ENCODE measurements at places on chromosomes 4 and X.

DNA sequence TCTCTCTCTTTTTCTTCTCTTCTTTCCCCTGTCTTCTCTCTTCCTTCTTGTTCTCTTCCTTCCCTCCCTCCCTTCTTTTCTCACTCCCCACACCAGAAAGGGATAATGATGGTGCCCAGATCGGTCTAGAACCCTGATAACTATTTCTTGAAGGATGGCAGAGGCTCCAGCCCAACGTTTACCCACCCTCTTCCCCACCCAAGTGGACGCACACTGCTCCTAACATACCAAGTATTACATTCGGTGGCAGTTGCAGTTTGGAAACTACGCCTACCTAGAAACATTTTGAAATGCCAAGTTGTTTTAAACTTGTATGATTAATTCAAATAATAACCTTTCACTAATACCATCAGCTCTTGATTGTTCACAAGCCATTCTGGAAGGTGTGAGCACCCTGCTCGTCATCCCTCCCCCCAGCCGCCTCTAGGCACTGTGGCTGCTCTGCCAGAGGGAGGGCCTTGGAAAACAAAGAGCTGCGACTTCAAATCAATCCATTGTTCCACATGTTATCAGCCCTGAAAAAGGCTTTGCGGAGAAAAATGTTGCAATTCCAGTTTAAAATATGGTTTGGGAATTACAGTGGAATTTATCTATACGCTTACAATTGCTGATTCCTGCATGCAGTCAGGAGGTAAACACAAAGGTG is 1017.5 kb upstream of the TENM3 start:
- DNase-seq: no peak

GRCh38 chr4:165721815-165722214 is 151.2 kb upstream of the TLL1 start:
- no peak for DNase-seq

DNA sequence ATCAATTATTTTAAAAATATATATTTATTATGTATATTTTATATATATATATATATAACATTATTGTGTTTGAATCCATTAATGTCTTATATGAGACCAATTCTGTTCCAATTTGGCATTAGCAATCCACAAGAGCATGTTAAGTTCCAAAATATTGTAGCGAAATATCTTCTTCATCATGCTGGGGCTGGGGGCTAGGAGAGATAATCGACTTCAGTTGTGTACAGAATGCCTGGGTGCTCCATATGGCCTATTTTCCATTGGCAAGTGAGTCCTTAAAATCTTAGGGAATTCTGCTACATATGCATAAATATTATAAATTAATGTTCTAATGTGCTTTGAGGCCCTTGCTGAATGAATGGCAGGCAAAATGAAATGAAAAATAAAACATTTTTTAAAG is 117.7 kb downstream of the PCDH7 start:
- DNase-seq: no peak

GRCh38 chr4:182862141-182862875 is 54.9 kb downstream of the DCTD start:
- no peak for DNase-seq

DNA sequence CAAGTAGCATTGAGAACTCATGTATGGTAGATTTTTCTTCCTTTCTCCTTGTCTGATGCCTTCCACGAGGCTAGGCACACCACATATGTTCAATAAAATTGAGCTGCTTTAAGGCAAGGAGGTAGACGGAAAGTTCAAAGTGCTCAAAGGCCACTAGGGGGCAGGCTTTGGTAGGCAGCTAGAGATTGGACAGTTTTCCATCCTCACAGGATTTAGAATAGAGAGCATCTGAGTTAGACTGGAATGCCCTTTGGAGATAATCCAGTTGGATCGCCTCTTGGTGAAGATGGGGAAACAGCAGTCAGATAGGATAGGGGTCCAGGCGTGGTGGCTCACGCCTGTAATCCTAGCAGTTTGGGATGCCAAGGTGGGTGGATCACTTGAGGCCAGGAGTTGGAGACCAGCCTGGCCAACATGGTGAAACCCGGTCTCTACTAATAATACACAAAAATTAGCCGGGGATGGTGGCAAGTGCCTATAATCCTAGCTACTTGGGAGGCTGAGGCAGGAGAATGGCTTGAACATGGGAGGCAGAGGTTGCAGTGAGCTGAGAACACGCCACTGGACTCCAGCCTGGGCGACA is 30.4 kb downstream of the ELF4 start:
- DNase-seq: peak; percentile 45

DNA sequence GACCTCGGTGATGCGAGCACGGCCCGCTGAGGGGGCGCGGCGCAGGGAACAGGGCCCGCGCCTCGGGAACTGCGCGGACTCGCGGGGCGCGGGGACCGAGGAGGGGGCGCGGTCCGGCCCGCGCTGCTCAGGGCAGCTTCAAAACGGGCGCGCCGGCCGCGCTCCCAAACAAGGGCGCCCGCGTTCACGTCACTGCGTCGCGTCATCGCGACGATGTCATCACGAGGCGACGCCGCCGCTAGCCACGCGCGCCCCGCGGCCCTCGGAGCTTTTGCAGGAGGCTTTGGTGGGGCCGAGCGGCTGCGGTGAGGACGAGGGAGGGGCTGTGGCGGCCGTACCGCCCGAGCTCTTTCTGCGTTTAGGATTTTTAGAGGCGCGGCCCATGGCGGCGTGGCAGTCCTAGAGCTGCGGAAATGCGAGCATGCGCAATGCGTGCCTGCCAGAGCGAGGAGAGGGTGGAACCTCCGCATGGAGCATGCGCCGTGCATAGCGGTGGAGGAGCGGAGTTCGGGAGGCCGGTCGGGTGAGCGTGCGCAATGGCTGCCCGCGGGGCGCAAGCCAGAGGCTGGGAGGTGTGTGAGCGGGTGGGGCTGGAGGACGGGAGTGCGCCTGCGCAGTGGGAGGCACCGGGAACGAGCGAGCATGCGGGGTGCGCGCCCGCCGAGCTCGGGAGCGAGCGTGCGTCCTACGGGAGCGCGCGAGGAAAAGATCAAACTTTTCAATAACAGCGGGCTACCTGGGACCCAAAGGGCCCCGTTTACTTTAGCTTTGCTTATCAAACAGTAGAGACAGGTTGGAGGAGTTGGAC is at the start of gene PPP2R3B:
PPP2R3B (minus strand) TSS at position 140 of the 808 bp plus-strand sequence. CDS start 216 bp downstream, outside the sequence.
- peak; percentile 97 for DNase-seq

GRCh38 chr4:102817613-102818268 is 9.6 kb downstream of the UBE2D3 start:
- no peak for DNase-seq

GRCh38 chrX:121128925-121129877 is 81.8 kb downstream of the GLUD2 start:
- no peak for DNase-seq

- DNase-seq: no peak
These were observed 254.2 kb upstream of the NWD2 start for GRCh38 chr4:36990128-36990872.

- no peak for DNase-seq
These were observed 70.9 kb downstream of the HTT start for GRCh38 chr4:3145234-3145924.

DNA sequence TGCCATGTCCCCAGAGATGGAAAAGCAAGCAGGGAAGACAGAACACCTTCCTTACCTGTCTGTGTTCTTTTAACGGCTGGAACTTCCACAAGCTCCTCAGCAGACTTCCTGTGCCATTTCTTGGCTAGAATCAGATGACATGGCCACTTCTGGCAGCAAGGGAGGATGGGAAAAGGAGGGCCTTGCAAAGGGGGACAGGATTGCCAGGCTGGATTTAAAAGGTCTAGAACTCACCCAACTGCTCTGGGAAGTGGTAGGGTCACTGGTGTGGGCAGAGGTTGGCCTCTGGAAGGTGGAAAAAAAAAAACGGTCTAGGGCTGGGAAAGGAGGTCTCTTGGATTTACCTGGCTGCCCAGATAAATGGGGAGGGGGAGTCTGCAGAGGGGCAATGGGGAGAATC is 1.6 kb upstream of the USP11 start:
- no peak for DNase-seq

- DNase-seq: no peak
These were observed 1499.7 kb upstream of the AGA start for GRCh38 chr4:178941975-178942374.

GRCh38 chrX:356385-357034 is 30.2 kb downstream of the PPP2R3B start:
- DNase-seq: no peak

GRCh38 chr4:121654738-121655137 is 42.0 kb downstream of the ANXA5 start:
- DNase-seq: no peak

- peak; percentile 80 for DNase-seq
These were observed 80.0 kb downstream of the HMGN5 start for GRCh38 chrX:81121513-81122363.

- DNase-seq: no peak
These were observed 38.6 kb upstream of the TMEM184C start for GRCh38 chr4:147578593-147578992.

DNA sequence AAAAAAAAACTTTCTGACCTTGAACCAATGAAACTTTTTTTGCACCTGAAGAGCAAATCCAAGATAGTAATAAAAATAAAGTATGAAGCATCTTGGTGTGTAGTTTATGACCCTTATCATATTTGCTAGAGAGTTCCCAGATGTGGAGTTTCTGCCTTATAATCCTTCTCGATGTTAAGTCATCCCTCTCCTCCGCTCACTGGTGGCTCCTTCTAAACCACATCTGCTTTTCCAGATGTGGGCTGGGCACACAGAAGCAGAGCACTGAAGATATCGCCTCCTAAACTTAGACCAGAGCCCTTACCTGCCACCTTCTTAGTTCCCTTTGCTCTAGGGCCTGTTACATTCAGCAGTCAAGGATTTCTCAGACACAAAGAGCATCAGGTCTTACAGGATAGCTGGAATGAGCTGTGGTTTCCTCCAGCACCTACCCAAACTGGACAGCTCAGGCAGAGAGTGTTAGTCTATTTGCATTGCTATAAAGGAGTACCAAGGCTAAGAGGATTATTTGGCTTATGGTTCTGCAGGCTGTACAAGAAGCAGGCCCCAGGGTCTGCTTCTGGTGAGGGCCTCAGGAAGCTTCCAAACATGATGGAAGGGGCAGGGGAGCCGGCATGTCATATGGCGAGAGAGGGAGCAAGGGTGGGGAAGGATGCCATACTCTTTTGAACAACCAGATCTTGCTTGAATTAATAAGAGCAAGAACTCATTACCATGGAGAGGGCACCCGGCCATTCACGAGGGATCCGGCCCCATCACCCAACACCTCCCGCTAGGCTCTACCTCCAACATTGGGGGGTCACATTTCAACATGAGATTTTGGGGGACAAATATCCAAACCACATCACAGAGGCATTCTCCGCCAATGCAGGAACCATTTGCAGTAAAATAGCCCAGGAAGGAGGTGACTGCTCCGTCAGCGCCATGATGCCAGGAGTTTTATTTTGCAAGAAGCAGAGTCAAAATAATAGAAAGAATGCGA is 75.6 kb upstream of the HELT start:
- DNase-seq: no peak

DNA sequence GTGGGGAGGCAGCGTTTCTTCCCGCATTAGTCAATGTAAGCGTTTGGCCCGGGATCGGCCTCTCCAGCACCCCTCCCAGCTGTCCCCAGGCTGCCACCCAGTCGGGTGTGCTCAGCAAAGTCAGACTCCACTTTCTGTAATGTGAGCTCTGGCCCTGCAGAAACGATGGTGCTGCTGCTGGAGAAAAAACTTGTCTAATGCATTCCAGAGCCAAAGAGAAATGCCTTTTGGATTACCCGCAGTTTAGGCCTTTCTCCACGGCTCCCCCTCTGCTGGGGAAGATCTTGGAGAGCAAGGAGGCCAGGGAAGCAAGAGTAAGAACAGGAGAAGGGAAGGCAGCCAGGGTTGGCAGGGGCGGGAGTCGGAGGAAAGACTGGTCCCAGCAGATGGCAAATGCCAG is 55.2 kb downstream of the ELF4 start:
- no peak for DNase-seq

GRCh38 chrX:82734140-82734539 is 774.0 kb upstream of the POU3F4 start:
- DNase-seq: no peak

- no peak for DNase-seq
These were observed 456.0 kb upstream of the FAM241A start for GRCh38 chr4:111689214-111689613.

- DNase-seq: no peak
These were observed 3.7 kb downstream of the SHOX start for GRCh38 chrX:633985-634958.

- DNase-seq: no peak
These were observed 353.5 kb upstream of the CXorf51B start for GRCh38 chrX:146456058-146456457.

- DNase-seq: no peak
These were observed 99.4 kb downstream of the GPR82 start for GRCh38 chrX:41823402-41823801.

Data from stimulated activated CD4-positive, alpha-beta T cell treated with anti-CD3 and anti-CD28 coated beads, Interleukin-12 subunit alpha, Interleukin-12 subunit beta, amount 100 ng/mL, for 4 hours (primary cell).